ENCODE measurements at places on chromosomes 4 and X.

GRCh38 chrX:105552395-105552794 is 269.9 kb upstream of the NRK start:
- no peak for DNase-seq

DNA sequence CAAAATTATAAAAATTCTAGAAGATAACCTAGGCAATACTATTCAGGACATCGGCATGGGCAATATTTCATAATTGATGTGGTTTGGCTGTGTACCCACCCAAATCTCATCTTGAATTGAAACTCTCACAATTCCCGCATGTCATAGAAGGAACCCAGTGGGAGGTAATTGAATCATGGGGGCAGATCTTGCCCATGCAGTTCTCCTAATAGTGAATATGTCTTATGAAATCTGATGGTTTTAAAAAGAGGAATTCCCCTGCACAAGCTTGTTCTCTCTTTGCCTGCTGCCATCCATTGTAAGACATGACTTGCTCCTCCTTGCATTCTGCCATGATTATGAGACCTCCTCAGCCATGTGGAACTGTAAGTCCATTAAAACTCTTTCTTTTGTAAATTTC is 77.7 kb downstream of the DDX60 start:
- no peak for DNase-seq

DNA sequence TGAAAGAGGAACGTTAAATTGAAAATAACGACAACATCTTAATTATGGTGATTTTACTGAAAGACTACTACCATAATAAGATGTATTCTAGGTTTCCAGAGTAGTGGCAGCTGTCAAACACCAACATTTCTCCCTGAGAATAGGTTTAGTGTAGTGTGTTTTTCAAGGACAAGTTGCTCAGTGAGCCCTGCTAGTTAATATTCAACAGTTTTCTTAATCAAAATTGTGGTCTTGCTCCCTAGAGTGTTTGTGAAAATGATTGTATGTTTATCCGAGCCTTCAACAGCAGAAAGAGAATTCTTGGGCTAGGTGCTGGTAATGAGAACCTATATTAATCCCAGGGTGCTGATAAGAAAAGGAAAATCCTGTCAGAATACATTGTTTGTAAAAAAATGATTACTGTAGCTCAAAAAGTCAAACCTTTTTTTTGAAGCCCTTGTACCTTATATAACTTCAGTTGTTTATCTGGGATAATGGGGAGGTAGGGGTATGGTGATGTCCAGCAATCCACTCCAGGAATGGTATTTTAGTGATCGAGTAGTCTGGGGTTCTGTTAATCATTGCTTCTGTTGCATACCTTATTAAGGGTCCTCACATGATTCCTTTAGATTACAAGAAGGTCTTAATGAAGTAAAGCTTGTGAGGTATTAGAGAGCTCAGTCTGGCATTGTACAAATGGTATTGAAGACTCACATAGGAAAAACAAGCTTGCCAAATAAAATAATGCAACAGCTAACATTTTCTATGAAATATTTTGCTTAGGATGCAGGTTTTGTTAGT is 110.7 kb downstream of the CCSER1 start:
- DNase-seq = no peak

- no peak for DNase-seq
Observed at GRCh38 chrX:12894074-12895030, 12.1 kb upstream of the TLR8 start.

DNA sequence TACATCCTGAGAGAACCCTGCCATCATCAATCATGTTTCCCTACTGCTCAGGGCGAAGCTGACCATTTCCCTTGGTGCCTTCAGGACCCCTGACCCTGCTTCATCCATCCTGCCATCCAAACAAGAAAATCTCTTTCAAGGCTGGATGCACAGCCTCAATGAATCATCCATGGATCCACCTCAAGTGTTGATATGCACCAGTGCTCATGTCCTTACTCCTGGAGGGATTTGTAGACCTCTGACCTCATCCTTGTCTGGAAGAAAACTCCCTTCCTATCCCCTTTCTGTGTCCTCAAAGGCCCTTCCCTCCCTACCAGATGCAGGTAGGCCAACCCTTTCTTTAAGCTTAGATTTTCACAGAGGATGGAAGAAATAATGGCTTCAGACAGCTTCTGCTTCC is 24.6 kb downstream of the BEX3 start:
- DNase-seq = no peak

Data from NCI-H2029 (cell line).